ENCODE measurements at places on chromosomes 5 and 9.

DNA sequence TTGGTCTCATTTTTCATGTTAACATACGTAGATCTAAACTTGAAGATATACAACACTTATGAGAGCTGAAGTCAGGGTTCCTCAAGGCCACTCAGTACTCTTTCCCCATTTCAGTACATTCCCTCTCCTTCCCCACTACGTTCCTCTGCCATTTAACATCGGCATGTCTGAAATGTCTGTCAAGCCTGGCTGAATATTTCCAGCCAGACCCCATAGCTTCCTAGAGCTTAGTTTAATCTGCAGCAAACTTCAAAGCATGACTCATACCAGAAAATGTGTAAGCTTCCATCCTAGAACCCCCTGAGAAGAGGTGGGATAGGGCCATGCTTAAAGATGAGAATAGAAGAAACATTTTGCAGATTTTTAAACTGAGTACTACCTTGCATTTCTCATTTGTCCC lies 6.2 kb downstream of the GZMA start:
- no peak for DNase-seq

DNA sequence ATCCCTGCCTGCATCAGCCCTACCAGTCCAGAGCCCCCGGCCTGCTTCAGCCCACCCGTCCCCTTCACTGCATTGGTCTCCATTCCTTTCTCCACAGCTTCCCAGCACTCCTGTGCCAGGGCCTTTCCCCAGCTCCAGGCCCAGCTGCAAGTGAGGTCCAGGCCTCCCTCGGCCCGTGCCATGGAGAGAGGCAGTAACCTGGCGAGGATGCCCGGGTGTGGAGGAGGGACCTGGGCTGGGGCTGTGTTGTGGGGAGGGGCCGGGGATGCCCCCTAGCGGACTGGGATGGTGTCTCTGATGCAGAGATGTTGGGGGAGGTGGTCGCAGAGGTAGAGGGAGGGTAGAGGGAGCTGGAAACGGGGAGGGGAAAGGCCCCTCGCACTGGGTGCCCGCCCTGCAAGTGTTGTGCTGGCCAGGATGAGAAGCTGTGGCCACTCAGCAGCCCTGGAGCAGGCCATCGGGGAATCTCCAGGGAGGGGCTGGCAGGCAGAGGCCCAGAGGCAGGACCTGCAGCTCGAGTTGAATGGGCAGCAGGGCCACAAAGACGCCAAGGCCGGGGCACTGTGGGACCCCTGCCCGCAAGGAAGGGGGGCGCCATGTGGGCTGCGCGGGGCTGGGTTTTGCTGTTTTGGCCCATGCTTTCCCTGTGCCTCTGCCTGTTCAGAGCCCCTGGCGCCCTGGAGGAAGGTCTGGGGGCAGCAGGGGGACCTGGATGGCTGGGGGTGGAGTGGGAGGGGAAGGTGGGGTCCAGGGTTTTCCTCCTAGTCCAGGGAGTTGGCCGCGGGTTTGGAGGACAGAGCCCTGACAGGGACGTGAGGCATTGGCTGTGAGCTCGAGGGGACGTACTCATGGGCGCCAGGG lies 26.0 kb upstream of the NKD2 start:
- DNase-seq = no peak

GRCh38 chr9:112793213-112793810 lies 42.8 kb downstream of the SNX30 start:
- DNase-seq = peak; percentile 90

DNA sequence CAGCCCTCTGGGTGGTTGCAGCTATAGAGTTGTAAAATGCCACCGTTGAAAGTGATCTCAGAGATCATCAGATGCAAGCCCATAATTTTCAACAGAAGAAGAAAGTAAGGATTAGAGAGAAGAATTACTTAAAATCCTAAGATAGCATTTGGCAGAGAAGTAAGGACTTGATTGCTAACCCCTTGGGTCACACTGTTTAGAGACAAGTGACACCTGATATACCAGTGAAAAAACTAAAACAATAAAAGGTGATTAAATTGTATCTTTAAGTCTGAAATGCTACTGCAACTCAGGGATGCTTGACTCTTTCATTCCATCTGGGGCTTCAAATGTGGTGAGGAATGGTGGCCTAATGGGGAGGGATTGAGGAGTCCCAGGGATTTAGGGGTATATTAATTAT lies 280.9 kb upstream of the PANK3 start:
- no peak for DNase-seq

DNA sequence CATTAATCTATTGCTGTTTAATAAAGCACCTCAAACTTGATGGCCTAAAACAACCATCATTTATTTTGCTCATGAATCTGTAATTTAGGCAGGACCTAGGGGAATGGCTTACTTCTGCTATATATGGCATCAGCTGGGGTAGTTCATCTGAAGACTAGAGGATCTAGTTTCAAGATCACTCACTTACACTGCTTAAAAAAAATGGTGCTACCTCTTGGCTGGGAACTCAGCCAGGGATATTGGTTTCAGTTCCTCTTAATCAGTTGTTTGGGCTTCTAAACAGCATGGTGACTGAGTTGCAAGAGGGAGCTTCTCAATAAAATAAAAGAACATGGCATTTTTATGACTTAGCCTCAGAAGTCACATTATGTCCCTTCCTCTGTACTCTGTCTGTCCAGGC lies 142.0 kb downstream of the FAM114A2 start:
- no peak for DNase-seq

DNA sequence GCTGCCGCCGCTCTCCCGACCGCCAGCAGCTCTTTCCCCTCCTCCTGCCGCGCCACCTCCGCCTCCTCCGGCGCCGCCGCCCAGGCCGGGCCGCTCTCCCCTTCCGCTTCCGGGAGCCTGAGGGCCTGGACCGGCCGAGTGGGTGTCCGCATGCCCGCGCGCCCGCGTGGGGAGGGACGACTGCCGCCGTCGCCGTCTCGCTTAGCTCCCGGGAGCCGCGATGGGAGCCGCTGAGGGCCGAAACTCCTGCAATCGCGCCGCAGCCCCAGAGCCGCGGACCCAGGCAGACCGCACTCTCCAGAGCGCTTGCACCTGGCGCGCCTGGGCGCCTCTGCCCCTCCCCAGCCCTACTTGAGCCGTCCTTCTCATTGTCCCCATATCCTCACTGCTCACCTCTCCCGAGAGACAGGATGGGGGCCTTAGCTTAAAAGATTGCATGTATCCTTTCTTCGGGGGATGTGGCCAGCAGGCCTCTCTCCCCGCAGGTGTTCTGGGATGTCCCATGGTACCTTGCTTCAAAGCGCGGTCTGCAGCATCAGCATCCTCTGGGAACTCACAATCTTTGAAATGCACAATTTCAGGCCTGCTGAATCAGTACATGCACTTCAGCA lies at the start of gene ZDHHC21:
Gene ZDHHC21 (minus strand): TSS at position 182 of the 611 bp plus-strand sequence. CDS start 19,092 bp downstream, outside the sequence.
- peak; percentile 72 for DNase-seq

- no peak for DNase-seq
Observed at GRCh38 chr9:112774006-112774996, 23.7 kb downstream of the SNX30 start.

DNA sequence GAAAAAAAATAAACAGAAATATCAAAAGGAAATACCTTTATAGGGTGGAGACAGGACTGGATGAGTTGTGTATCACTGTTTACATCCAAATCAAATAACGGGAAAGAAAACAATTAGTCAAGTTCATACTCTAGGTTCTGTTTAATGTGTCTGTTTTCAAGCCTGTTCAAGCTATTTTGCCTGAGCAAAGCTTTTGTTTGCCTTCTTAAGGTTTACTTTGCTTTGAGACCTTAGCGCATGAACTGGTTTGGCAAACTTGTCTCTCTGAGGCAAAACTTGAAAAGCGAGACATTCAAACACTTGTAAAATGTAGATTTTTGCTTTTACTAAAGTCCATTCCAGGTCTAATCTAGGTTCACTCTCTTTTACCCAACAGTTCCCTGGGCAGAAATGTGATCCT lies 174.1 kb upstream of the RFX3 start:
- no peak for DNase-seq

DNA sequence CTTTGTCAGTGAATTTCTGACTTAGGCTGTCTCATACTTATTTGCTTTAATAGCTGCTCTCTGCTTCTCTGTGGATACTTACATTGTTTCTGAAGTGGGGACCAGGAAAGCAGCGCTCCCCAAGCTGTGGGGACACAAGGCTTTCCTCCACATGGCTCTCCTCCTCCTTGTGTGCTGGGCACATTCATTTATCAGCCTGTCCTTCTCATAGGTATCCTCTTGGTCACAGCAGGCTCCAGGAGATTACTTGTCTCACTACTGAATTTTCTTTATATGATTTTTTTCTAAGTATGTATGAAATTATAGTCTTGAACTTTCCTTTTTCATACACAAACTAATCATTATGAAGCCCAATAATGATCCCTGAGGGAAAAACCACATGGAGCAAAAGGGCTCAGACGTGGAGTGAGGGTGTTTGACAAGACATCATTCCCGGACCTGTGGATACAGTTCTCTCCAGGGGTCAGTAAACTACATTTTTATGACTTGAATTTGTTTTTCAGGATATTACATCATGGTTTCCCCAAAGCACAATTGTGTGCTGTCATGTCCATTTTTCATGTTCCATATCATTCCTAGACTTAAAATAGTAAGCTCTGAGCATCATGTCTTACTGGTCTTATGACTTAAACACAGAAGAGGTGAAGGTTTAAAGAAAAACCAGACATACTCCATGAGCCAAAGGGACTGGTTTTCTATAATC lies 234.5 kb downstream of the PCSK1 start:
- no peak for DNase-seq

DNA sequence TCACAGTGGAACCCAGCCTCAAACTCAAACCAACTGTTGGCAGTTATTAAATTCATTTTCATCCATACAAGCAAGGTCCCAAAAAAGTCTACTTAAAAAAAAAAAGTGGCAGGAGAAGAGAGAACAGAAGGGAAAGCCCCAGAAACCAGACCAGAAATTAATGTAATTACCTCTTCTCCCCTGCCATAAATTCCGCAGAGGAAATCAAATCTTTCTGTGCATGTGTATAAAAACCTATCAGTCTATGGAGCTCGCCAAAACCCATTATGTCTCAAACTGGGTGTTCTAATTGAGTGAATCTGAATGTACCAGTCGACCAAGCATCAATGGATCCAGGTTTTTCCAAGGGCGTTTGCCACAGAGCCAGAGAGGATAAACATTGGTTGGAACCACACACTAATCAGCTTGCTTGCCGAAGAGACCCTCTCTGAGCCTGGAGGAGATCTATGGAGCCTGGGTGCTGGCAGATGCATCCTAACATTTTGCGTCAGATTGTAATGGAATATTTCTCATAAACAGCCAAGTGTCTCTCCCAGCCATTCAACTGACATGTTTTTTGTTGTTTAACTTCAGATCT lies 7.9 kb upstream of the HAND1 start:
- DNase-seq = no peak

DNA sequence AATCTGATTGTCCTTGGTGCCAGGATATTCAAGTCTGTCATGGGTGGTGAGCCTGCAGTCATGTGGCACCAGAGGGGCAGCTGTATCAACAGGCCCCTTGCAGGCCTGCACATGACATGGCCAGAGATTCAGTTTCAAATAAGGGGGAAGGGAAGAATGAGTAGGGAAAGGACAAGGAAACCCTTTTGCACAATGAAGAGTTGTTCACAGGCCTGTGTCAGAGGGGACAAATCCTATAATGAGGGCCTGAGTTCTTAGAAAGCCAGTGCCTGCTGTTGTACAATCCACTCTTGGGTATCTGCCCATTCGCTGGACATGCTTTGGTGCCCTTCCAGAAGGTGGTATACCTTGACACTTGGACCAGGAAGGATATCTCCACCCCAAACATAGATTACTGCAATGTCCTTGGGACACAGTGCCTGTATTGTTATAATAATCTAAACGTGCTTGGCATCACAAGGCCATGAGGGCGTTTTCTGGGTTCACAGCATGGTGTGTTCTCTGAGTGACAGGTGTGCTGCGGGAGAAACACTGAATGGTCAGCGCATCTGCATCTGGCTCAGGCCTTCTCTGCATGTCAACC lies 1.9 kb upstream of the TMEM171 start:
- no peak for DNase-seq

DNA sequence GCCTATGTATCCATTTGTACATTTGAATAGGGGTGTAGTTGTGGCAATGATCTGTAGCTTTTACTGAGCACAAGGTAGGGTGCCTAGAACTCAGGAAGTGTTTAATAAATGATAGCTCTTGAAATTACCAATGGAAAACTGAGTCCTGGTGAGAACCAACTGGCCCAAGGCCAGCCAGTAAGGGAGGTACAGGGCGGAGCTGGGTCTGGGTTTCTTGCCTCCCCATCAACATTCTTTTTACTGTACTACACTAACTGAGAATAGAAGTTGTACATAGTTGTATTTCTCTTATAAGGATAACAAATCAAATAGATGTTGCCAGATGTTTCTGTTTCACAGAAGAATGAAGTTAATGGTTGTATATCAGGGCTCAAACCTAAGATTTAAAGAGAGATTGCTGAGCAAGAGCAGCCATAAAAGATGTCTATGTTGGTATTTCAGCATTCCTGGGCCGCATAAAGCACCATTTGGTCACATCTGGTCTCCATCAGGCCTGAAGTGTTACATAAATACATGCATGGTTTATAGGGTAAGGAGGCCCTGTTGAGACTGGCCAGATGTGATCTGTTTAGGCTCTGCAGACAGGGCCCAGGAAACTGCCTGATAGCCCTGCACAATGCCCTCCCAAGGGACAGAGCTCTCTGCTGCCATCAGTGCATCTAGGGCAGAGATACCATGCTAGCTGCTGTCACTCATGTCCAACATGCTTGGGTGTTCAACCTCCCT lies 210.5 kb downstream of the NXNL2 start:
- no peak for DNase-seq

- DNase-seq = no peak
Observed at GRCh38 chr5:141155540-141156374, 5.9 kb downstream of the PCDHB6 start.

GRCh38 chr9:133251773-133252172 lies 23.2 kb downstream of the ABO start:
- DNase-seq = no peak

Data from activated CD8-positive, alpha-beta memory T cell treated with anti-CD3 and anti-CD28 coated beads, Interleukin-2, amount 10 ng/mL, durations not matched to agents 7 days and 5 days (primary cell).